ENCODE measurements at places on chromosomes 4 and X.

GRCh38 chrX:15471028-15471427, 22.1 kb downstream of the PIR start:
- DNase-seq = no peak

GRCh38 chrX:138485767-138486166, 225.8 kb downstream of the FGF13 start:
- DNase-seq = no peak

GRCh38 chrX:39967348-39967747, 130.4 kb downstream of the BCOR start:
- DNase-seq = no peak

DNA sequence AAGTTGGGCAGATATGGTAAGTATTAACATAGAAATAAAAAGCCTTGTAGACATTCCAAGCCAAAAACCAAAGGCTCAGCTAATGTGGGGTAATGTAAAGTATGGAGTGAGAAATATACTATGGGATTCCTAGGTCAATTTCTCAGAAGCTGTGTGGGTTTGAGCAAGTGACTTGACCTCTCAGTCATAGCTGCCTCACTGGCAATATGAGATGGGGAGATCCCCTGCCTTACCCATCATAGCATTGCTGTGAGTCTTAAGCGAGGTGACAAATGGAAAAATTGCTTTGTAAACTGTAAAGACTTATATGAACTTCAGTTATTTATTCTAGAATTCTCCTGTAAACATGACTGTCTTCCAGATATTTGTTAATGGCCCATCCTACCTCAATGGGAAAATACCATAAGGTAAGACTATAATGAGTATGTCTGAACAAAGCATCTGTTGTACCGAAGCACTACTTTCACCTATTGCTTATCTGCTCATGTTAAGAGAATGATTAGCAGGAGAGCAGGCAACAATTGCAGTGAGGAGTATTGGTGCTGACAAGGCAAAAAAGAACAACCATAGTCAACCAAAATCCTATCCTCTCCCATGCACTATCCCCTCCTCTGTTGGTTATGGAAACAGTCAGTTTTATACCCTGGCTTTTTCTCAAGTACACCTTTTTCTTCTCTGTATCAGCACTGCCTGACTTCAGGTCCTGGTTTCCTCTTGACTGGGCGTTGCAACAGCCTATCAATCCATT, 44.1 kb upstream of the TRPC3 start:
- DNase-seq = no peak
